ENCODE measurements at places on chromosomes 3 and 15.

- no peak for DNase-seq
These were observed 108.5 kb downstream of the ECT2 start for GRCh38 chr3:172859041-172859440.

DNA sequence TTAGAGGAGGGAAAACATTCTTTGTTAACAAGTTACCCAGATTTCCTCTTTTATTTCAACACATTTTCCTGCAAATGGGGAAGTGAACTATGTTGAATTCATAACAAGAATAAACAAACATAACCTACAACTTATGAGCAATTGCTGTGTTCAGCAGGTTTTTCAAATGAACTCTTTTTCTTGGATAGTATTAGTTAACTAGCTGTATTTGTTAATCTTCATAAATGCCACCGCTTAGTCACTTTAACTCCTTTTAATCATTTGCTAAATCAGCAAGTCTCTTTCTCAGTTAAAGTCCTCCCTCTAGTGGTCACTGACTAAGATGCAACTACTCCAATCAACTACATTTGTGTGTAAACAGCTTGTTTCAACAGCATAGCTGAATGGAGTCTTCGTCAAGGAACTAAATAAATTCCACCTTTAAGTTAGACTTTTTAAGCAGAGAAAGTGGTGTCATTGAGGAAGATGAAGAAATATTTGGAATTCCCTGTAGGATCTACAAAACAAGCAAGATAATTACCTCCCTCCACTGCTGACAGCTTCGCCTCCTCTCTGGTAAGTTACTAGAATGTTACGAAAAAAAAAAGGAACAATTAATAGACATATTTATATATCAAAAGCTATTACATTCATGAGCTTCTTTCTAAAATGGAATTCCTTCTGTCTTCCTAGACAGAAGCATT lies 1122.0 kb downstream of the ROBO1 start:
- DNase-seq = peak; percentile 4

- no peak for DNase-seq
These were observed 827.6 kb upstream of the CFAP20DC start for GRCh38 chr3:59877263-59878037.

- DNase-seq = no peak
These were observed 37.9 kb upstream of the DLG1 start for GRCh38 chr3:197336348-197336747.

GRCh38 chr3:153631664-153632063 lies 469.6 kb downstream of the RAP2B start:
- no peak for DNase-seq

DNA sequence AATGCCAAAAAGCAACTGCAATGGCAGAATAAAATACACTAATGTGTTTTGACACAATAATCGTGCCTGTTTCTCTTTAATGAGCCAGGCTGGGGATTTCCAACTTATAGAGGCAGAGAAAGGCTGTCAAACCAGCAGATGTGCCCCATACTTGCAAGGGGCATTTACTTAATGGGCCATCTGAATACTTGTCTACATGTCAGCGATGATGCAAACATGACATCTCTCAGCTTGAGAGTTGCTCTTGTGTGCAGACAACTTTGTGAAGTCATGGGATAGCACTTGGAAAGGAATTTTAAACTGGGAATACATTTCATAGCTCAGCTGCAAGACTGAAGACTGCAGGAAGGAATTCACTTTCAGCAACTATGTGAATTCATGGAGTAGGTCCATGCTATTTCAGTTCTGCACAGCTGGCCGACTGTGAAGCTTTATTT lies 127.4 kb upstream of the ADAMTS9 start:
- no peak for DNase-seq

DNA sequence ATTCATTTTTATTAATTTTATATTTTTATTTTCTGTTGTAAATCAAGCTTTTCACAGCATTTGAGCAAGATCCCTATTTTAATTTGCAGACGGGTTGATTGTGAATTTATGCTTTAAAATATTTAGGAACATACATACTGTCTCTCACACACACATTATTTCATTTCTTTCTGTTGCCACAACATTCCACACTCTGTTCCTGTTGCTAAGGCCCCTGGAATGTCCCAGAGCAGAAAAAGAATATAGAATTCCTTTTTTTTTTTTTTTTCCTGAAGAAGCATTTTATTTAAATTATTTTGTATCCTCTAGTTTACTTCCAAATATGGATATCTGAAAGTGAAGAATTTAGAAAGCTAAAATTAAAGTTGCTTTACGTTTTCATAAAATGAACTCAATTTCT lies 36.8 kb upstream of the SCAANT1 start:
- no peak for DNase-seq

DNA sequence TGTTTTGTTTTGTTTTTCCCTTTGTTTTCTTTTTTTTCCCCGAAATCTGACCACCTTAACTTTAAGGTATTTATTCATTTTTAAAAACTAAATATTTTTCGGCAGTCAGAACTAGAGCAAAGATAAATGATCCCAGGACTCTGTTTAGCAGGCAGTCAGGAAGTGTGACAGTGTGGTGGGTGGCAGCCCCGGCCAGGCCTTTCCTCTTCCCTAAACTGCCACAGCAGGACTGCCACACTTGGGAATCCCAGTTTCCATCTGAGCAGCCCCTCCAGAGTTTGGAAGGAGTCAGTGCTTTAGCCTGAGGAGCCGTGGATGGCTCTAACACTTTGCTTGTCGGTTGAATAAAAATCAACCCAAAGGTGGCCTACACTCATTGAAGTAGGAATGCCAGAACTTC lies 6.9 kb downstream of the CCRL2 start:
- DNase-seq = no peak

DNA sequence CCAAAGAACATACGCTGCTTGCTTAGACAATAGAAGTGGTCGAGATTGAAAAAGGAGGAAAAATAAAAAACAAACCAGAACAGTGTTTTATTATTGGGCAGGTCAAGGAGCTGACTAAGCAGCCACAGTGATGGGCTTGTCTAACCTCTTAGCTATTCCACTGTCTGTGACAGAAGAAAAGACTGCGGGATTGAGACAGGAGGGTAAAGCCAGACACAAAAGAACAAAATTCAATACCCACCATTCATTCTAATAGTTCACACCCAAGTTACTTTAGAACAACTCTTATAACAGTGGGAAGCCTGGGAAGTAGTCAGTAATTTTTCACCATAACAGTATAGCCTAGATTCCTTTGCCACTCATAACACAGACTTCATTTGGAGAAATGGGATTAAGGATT lies 435.4 kb downstream of the MFSD1 start:
- no peak for DNase-seq

- no peak for DNase-seq
These were observed 20.0 kb downstream of the IDH2 start for GRCh38 chr15:90082140-90082715.

DNA sequence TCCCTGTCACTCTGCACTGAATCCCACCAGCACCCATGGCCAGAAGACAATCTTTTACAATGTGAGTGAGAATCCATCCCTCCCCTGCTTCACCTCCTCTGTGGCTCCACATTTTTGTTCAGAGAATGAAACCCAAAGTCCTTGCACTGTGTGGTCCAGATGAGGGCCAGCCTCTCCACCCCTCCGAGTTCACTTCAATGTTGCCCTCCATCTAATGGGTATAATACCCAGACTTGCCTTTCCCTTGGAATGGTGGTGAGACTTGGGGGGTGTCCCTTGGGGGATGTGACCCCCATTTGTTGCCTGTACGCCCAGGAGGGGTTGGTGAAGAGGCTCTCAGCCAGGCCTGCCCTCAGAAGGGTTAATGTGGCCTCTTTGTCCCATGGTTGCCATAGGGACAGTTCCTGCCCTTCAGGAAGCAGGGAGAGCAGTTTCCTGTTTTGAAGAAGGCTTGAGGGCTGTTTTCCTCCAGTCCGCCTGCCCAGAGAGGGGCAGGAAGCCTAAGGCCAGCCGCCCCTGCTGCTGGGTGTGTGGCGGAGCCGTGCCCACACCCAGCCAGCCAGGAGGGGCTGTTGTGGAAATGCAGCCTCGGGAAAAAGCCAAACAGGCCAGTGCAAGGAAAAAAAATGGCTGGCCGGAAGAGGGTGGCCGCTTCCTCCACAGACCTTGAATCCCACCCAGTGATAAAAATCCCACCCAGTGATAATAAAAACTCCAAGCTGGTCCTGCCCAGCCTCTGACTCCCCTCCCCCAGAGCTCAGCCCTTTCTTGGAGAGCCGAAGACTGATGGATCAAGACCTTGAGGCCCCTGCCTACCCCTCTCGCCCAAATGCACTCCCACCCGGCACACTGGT lies 14.6 kb upstream of the FGD5 start:
- no peak for DNase-seq

DNA sequence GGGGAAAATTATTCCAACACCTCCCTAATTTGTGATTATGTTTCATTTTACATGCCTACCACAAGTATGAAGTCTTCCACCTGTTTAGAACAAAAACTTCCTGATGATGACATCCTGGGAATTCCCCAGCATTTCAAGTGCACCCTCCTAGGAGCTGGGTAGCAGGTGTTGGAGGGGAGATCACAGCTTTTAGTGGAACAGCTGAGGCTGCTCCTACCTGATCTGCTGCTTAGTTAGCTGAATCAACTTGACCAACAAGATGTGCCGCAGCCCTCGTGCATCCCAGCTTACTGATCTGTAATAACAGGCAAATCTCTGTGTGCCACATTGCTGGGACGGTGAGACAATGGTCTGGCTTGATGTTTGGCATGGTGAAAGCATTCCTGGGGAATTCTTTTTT lies 29.7 kb downstream of the TRAK1 start:
- no peak for DNase-seq

DNA sequence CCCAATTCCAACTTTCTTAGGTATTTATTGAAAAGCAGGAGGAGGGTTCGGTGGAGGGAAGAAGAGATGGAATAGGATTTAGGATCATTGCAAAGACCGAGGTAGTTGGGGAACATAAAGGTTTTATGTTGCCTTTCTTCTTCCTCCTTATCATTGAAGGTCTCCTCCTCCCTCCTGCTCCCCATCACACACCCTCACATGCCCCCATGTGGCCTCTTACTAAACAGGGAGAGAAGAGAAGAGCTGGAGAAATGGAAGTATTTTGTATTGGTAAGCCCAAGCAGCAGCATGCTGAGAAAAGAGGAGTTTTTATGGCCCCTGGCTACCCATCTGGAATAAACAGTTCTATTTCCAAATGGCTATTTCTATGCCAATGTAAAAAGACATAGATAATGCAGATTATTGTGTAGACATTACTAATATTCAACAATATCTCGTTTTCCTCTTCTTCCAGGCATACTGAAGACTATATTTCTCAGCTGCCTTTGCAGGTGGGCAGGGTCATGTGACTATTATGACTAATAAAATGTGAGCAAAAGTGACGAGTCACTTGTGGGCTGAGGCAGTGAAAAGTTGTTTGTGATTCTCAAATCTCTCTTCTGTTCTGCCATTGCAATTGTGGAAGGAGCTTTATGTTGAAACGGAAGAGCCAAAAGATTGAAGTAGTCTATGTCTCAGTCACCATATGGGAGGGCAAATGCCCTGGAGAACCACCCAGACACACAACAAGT lies 5.2 kb upstream of the GPR176 start:
- no peak for DNase-seq

DNA sequence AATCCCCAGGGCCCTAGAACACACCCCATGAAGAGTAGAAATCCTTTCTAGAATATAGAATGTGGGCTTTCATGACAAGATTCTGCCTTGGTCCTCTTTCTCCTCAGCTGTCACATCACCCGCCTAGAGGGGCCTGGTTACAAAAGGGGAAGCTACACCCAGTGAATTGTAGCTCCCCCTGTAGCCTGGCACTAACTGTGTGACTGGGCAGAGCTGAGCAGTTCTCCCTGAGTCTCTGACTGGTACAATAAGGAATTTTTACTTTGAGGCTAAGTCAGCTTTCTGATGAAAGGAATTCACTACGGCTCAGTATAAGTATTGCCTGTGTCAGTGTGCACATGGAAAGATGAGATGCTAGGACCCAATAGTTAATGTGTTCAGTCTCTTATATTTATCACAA lies 28.7 kb upstream of the ZNF148 start:
- DNase-seq = no peak
